ENCODE measurements at places on chromosomes 12 and 14.
A peak's percentile ranks its signal among the peaks of the same experiment; 100 is the strongest.

- no peak for DNase-seq
These were observed 101.7 kb downstream of the RTN1 start for GRCh38 chr14:59768855-59769375.

DNA sequence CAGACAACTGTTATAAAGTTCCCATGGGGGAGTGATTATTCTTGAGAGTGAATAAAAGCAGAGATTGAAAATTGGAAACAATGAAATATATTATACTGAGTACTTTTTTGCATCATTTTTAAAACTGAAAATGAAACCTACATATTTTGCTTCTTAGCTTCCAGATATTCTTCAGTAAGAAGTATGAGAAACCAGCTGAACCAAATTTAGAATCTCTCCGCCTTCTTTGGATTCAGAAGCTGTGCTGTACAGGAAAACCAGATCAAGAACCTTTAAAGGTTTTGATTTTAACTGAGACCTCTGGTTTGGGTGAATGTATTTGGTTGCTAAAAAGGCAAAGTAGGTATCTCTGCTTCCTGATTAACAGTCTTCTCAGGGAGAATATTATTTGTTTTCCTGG lies 109.4 kb downstream of the AKAP6 start:
- no peak for DNase-seq

- DNase-seq: no peak
These were observed 13.9 kb upstream of the ATP2A2 start for GRCh38 chr12:110266980-110267620.

- DNase-seq: no peak
These were observed 43.0 kb downstream of the PPM1H start for GRCh38 chr12:62891805-62892549.

- DNase-seq: no peak
These were observed 39.2 kb upstream of the BMAL2 start for GRCh38 chr12:27293463-27293862.

- no peak for DNase-seq
These were observed 31.4 kb downstream of the FGD6 start for GRCh38 chr12:95185854-95186253.

- no peak for DNase-seq
These were observed 287.3 kb downstream of the BCL11B start for GRCh38 chr14:98984719-98985041.

- no peak for DNase-seq
These were observed 1.9 kb downstream of the GNG2 start for GRCh38 chr14:51862176-51862796.

DNA sequence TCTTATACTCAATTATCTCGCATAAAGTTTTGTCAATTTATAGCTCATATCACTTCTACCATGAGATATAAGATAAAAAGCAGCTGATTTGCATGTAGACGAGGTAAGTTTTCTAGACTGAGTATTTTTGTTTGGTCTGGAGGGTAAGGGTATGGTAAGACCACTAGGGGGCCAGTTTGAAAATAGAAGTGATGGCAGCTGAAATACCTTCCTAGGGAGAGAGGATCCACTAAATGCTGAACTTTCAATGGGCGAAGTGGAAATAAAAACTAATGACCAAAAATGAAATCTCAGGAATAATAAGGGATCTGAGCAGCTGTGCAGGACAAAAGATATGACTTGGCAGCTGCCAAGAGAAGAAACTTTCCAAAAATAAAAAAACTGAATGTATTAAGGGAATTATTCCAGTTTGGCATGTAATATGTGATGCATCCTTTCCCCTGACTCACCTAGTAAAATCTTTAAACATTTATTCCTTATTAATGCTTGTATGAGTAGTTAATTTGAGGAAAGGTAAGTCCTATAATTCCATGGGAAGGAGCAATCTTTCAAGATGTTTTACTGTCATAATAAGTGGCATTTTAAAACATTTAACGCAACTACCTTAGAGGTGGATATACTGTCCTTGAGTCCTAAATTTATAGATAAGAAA lies 754.5 kb downstream of the C12orf50 start:
- DNase-seq: peak; percentile 7

DNA sequence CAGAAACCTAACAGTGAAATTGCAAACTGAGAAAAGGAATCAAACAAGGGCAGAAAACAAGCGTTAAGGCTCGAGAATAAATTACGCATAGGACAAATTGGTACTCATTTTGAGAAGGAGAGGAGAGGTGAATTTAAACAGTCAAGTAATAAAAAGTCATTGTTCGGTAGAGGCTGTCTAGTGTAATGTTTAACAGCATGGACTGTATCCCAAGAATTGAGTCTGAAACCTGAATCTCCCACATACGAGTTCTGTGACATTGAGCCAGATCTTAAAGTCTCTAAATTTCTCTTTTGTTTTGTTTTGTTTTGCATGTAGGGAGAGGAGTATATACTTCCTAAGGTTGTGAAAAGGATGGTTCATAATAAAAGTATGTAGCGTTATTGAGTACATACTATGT lies 216.5 kb upstream of the BTG1 start:
- no peak for DNase-seq

- no peak for DNase-seq
These were observed 22.9 kb upstream of the CACNA1C start for GRCh38 chr12:2029851-2030250.

DNA sequence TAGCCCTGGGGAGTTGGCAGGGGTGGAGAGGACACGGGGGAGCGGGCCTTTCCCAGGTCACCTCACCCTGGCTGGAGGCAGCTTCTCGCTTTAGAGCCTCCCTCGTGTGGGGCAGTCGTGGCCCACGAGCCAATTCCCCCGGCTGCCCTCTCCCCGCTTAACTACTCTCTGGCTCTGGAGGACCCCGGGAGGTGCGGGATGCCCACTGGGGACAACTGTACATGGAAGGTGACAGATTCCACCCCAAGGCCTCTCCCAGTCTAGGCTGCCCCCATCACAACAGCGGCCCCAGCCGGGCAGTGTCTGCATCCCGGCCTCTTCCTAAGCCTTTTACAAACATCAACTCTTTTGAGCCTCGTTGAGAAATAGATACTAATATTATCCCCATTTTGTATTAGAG lies 78.1 kb downstream of the KIF26A start:
- no peak for DNase-seq

DNA sequence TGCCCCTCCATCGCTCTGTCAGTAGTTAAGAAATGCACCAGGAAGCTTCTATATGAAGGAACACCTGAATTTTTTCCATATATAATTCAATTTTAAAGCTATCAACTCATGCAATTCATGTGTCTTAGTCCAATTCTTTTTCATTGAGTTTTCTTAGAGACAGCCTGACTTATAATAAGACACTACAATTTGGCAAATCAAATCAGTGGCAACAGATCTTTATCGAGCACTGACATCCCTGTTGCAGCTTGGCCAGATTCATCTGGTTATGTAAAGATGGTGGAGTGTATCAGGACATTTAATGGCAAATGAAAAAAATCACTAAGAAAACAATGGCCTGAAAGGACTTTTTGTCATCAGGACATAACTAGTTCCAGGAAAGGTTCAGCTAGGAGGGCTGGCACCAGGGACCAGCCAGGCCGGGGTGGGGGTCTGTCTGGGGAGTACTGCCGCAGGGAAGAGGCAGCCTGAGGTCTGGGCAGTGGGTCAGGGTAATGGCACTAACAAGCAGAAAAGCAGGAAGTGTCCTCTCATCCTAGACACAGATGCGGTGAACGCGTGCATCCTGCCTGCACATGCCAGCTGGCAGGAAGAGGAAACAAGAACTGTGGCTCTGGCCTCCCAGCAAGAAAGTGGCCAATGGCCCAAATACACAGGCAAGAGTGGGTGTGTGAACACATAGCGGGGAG lies 100.5 kb upstream of the LMNTD1 start:
- peak; percentile 8 for DNase-seq

DNA sequence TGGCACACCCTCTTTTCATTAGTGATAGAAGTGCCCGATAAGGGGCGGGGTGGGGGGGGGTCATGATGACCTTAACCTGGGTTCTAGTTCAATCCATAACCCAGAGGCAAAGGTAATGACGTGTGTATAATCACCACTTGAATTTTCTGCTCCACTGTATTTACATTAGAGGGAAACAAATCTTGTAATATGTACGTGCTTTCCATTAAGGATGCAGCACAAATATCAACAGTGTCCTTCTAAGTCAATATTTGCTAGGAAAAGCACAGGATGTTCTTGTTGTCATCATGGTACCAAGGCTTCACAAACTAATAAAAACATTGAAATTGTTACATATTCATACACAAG lies 121.2 kb upstream of the SLC38A2 start:
- DNase-seq: no peak

DNA sequence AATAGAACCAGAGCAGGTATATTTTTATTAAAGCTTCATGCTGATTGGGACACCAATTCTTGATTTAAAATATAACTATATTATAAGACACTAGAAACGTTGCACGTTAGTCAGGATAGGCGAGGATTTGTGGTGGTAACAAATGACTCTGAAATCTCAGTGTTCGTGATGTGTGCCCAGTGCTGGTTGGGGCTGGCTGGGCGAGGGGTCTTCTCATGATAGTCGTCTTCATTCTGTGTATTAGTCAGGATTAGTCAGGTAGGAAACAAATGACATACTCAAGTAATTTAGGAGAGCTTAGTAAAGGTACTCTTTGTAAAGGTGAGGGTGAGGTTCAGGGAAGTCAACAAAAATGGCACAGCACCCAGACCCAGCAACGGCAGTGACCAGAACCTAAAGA lies 73.9 kb upstream of the HIF1A start:
- no peak for DNase-seq

DNA sequence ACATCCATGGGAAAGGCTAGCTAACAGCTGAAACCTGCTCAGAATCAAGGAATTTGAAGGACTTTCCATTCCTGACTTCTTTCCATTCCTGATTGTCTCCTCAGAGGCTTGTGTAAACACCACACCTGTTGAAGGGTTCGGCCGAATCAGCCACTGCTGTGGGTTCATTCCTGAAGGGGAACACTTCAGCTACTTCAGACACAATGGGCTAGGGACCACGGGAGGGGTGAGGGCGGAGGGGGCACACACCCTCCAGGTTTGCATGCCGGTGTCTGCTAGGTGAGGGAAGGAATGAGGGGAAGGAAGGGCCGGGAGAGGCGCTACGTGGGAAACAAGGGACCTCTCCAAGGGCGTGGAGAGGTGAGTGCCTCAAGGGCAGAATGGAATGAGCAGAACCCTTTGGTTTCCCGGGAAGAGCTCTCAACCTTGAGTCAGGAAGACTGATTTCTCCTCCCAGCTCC lies 1.3 kb downstream of the GPRC5A start:
- DNase-seq: no peak

DNA sequence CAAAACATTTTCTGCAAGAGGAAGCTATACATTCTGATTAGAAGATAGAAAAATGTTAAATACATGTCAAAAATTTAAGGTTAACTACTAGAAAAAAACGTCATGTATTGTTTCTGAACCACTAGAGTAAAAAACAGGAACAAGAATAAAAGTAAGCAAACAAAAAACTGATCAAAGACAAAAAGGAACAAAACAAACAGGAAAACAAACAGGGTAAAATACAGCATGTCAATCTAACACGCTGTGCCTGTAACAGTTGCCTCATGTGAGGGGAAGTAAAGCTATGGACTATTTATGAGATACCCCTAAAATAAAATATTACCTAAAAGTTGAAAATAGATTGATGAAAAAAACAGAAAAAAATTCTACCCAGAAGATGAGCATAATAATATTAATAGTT lies 43.9 kb downstream of the EGLN3 start:
- DNase-seq: no peak

DNA sequence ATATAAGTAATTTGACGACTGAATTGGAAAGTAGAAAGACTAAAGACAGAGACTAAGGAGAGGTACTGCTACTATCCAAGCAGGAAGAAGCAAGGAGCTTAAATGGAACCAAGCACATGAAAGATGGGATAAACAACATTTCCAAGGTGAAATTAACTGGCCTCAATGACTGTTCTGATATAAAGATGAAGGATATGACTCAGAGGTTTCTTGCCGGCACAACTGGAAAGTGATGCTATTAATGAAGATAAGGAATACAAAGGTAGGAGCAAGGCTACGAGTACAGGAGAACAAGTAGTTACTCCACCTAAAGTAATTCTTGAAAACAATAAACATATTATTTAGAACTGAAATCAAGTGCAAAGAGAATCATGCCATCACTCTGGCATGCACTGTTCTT lies 6.4 kb downstream of the SNX6 start:
- DNase-seq: peak; percentile 38

DNA sequence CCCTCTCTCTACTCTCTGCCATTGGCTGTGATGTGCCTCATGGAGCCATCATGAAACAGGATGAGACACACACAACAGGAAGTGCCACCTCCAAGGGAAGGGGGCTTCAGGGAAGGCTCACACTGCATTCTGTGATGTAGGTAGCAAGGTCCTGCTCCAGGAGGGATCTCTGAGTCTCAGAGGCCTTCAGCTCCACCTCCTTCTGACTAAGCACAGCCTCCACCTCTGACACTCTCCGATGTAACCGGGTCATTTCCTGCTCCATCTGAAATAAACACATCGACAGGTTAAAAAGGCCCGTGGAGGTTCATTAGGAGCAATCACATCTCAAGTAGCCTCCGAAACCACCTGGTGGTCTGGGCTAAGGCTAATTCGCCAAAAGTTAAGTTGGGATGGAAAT lies 93.3 kb downstream of the CIT start:
- DNase-seq: no peak

DNA sequence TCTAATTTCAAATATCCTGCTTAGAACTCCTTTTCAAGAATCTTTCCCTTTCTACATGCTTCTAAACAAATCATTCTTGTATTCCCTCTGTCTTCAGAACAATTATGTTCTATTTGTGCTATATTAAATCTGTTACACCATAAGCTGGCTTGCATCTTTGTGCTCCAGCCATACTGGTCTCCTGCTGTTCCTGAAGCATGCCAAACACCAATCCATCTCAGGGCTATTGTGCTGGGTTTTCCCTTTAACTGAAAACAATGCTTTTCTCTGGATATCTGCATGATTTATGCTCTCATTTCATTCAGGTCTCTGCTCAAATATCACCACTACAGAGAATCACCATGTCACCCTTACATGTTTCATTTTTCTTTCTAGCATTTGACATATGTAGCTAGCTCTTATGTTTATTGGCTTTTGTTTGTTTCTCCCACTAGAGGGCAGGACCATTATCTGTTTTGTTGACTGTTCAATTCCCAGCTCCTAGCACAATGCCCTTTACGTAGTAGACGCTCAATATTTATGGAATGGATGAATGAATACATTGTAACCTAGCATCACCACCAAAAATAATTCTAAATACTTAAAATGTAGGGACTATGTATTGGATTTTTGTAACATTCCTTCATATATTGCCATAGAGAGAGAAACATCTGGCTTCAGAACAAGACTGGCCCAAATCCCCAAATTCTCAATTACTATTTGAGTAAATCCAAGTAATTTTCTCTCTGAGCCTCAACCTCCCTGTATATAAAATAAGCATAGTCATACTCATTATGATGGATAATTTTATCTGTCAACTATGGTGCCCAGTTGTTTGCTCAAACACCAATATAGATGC lies 302.0 kb upstream of the SYT1 start:
- DNase-seq: peak; percentile 9

Data from mammary epithelial cell (primary cell).